ENCODE measurements at places on chromosomes 5 and 9. TPM values are rescaled to one million over a fixed set of nuclear protein-coding genes. Genes with fewer than 3 reads are reported as not detected.

The UNC5A gene
- 0.10 TPM for total RNA-seq

The CENPK gene
- total RNA-seq = not detected

The PDLIM4 gene
- total RNA-seq = 5.6 TPM

The MEGF9 gene
- total RNA-seq = 6.1 TPM

DNA sequence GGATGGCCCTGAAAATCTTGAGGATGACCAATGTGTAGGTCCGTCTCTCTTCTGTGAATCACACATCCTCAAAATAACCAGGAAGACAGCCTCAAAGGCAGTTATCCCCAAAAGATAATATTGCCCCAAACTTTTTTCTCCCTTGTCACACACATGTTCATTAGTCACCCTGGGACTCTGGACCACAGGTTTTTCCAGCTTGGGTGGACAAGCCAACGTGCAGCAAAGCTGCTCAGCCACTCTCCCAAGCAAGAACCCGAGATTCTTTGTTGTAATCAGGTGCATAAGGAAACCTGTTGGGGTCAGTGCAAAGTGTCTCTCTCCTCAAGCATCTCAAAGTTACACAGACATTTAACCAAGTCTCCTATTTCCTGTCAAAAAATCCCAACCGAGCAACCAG, 196.6 kb downstream of the GNA14 start:
- no peak for DNase-seq

Measured in psoas muscle (tissue), 8 donors.